Stimulated activated CD8-positive, alpha-beta memory T cell treated with anti-CD3 and anti-CD28 coated beads, Interleukin-7, amount 100 ng/mL, for 24 hours (primary cell): ENCODE measurements at places on chromosomes 1 and 21.

DNA sequence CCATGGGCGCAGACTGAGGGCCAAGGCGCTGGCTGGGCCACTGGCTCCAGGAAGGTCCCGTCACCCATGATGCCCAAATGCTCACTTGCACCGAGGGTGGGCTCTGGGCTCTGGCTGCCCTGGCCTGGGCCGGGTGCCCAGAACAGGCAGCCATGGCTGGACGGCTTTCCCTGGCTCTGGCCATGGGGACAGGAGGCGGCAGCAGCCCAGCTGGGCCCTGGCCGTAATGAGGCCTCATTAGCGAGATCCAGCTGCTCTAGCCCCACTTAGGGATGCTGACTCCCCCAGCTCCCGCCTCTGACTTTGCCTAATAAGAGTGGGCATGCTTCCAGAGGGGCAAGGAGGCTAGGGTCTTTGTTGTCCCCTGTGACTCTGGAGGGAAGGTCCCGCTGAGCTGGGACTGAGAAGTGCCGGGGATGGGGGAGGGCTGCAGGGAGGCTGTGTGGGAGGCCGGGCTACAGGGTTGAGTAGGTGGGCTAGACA is 11.8 kb downstream of the SLC6A9 start:
- DNase-seq = no peak

- no peak for DNase-seq
These were observed 27.7 kb downstream of the UBE2U start for GRCh38 chr1:64231153-64231552.

DNA sequence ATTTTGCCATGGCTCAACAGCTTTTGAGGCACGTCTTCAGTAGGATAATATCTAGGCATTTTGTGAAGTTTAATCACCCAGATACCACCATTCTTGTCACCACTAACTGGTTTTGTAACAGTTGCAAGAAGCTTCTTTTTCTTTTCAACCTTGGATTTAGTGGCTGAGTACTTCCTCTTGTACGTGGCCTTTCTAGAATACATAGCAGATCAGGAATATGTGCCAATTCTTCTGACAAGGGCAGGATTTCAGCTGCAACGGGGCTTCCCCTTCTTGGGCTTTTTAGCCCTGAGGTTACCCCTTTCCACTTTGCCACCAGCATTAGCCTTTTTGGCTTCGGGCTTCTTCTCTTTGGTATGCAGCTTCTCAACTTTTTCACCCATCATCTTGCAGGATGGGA is 79.3 kb upstream of the WARS2 start:
- DNase-seq = no peak

GRCh38 chr1:81878538-81878937 is 77.8 kb downstream of the ADGRL2 start:
- no peak for DNase-seq

GRCh38 chr1:6703016-6703415 is 1.4 kb upstream of the DNAJC11 start:
- no peak for DNase-seq

- DNase-seq = no peak
These were observed 6.0 kb upstream of the KCNA2 start for GRCh38 chr1:110612060-110612745.

GRCh38 chr1:2492091-2492490 is 16.0 kb downstream of the PLCH2 start:
- DNase-seq = no peak

DNA sequence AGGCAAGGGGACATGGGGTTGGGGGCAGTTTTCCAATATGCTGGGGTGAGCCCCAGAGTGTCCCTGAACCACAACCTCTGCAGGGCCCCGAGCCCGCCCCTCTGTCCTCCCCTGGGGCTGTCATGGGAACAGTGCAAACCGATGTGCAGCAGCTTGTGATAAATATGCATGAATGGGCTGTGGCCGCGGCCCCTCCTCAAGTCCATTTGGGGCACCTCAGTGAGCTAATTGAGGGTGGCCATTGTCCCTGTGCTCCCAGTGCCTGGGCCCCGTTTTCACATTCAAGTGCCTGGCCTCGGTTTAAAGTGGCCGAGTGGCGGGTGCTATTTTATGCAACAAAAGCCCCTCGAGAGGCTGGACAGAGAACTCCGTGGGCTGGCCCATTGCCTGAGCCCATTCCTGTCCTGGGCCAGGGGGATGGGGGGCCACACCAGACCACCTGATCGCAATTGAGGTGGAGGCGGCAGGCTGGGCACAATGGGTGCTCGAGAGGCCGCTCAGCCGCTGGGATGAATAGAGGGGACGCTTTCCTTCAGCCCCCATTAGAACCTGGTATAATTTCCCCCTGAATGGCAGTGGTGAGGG is 193.7 kb downstream of the FOXD2 start:
- DNase-seq = no peak

- no peak for DNase-seq
These were observed 88.5 kb upstream of the HMCN1 start for GRCh38 chr1:185645686-185646085.

GRCh38 chr1:154320882-154321608 is at the start of gene AQP10:
Gene AQP10, plus strand, starts transcription at chr1:154321093. Its CDS starts 63 bp downstream, at chr1:154321156.
- DNase-seq = no peak

GRCh38 chr1:59528900-59529299 is 232.0 kb downstream of the FGGY start:
- DNase-seq = no peak

DNA sequence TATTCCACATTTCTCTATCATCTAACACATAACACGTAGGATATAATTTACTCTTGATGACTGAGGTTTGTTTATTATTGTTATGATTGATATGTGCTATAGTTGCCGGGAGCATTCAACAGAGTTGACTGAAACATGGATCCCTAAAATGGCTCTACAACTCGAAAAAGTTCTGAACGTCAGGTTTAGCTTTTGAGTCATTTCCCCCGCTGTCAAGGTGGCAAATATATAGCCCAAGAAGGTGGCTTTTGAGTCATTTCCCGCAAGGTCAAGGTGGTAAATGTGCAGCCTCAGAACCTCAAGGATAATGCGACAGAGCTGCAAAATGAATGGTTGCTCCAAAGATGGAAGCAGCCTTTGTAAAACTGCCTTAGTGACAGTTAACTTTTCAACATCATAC is 104.0 kb downstream of the NIBAN1 start:
- no peak for DNase-seq

DNA sequence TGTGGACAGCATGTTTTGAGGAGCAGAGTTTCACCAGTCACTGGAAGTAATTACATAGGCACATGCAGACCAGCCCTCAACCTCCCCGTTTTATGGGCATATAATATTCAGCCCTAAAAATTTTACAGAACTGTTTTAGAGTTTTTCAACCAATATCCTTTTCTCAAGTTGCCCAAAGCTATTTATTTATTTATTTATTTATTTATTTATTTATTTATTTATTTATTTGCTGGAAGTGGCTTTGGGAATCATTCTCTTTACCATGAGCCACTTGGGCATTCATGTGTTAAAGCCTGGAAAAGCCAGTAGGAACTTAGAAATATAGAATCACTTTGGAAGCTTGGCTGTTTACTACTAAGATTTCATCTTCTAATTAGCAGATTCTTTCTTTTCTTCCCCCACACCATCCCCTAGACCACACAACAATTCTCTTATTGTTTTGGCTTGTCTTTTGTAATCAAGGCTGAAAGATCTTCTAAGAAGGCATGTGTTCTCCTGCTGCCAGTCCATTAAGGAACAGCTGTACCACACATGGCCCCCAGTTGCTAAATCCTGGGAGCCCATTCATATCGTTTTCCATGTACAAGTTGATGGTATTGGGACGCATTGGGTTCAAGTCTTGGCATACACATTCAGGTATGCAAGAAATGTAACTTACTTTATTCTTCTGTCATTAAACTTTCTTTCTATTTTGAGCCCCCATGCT is 220.0 kb downstream of the PAPPA2 start:
- no peak for DNase-seq

DNA sequence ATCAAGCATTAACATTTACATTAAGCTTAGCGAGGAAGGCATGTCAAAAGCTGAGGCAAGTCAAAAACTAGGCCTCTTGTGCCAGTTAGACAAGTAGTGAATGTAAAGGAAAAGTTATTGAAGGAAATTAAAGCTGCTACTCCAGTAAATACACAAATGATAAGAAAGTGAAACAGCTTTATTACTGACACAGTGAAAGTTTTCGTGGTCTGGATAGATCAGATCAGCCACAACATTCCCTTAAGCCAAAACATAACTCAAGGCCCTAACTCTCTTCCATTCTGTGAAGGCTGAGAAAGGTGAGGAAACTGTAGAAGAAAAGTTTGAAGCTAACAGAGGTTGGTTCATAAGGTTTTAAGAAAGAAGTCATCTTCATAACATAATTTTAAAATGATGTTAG is 131.9 kb downstream of the VAV3 start:
- DNase-seq = no peak

- no peak for DNase-seq
These were observed 24.1 kb upstream of the THRAP3 start for GRCh38 chr1:36199934-36200741.

- DNase-seq = no peak
These were observed 28.8 kb upstream of the ZBTB21 start for GRCh38 chr21:42038826-42039425.

- no peak for DNase-seq
These were observed 29.2 kb downstream of the EPHB2 start for GRCh38 chr1:22739648-22740385.

- DNase-seq = no peak
These were observed 167.1 kb upstream of the KCNJ15 start for GRCh38 chr21:38089763-38090046.

DNA sequence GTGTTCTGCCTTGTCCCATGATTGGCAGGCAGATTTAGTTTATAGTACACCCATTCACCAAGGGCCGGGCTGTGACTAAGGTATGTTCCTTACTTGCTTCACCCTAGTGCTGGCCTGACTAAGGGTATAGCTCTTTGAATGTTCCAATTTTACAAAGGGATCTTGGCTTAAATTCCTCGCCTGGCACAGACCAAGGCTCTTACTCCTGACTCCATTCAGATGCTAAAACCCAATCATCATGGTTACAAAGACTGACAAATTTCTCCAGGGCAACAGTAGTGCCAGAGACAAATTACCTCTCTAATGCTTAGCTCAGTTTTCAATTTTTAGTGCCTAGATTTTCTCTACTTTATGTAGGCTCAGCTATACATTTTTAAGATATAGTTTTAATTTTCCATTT is 11.5 kb upstream of the C1orf53 start:
- no peak for DNase-seq

GRCh38 chr1:226633541-226634165 is 85.1 kb downstream of the STUM start:
- no peak for DNase-seq

DNA sequence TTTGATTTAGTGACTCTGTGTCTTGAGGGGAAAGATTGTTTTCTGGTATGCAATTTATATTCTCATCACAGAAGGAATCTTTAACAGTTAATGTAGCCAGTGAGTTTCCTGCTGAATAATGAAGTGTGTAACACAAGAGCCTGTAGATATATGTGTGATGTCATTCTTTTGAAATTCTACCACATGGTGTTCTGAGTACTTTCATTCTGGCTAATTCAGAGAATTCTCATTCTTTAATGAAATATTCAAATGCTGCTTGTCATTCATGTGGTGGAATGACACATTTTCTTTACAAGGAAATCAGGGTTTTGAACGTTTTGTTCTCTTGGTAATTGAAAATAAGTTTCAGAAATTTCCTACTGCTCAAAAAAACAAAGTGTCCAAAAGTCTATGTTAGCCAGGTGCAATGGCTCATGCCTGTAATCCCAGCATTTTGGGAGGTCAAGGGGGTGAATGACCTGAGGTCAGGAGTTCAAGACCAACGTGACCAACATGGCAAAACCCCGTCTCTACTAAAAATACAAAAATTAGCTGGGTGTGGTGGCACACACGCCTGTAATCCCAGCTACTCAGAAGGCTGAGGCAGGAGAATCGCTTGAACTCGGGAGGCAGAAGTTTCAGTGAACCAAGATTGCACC is 79.6 kb downstream of the MAP3K21 start:
- DNase-seq = no peak

GRCh38 chr1:53909946-53910345 is 16.0 kb downstream of the DIO1 start:
- DNase-seq = no peak

GRCh38 chr1:32761253-32761877 is 55.8 kb downstream of the YARS1 start:
- no peak for DNase-seq

DNA sequence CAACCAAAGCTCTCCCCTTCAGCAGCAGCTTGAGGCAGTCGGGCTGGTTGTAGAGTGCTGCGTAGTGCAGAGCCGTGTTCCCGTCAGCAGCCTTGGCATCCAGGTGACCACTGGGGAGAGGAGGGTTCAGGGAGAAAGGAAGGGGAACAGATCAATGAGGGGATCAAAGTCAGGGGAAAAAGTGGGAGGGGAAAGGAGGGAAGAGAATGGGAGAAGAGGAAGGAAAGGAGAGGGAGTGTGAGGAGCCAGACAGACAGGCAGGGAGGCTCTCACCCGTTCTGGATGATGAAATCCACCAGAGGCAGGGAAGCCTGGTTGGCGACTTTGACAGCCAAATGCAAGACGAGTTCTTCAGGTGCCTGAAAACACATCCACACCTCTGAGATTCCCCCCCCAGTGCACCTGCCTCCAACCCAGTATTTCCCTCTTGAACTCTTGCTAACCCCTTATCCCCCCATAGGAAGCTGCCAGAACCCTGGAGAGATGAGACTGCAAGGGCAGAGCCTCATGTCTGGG is 9.8 kb upstream of the TCEA3 start:
- no peak for DNase-seq

- no peak for DNase-seq
These were observed 9.7 kb downstream of the ADARB1 start for GRCh38 chr21:45084121-45084520.

DNA sequence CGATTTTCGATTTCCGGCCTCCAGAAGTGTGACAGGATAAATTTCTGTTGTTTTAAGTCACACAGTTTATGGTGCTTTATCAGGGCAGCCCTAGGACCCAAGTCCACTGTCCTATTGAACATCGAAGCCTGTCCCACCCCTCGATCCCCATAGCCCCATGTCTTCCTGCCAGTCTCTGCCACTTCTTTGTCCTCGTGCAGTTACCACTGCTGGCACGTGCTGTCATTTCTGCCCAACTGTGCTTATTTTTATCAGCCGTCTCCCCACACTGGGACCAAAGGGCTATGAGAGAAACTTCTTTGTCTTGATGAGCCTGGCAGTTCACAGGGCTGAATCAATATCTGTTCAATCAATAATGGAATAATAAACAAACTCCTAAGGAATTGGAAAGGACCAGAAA is 146.7 kb downstream of the PSMG1 start:
- DNase-seq = no peak
